ENCODE measurements at places on chromosomes 12 and 14.

- peak within 1 kb of the TSS; percentile 99 for H3K27ac ChIP-seq
- peaks cover 11% of the 10 kb centered on the region for H3K36me3 ChIP-seq
- H3K27me3 ChIP-seq, result no peaks in the 10 kb centered on the region
- peaks cover 41% of the 10 kb centered on the region for H3K4me1 ChIP-seq
Measured at GRCh38 chr12:96193725-96194575, at the start of gene ELK3. Gene ELK3 (plus strand): TSS chr12:96194375.

DNA sequence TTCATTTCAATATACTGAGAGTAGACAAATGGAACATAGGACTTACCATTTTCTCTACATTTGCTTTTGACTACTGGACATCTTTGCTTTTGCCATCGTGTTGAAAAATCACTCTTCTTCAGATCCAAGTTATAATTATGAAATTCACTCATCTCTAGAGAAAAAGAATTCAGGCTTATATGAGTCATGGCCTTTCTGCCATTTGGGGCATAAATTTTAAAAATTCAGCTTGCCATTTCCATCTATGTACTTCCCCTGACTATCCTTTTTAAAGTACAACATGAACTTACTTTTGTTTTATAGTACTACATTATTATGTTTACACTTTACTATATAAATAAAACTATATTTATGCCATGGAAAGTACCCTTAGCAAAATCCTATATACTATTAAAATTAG lies 3.0 kb downstream of the KLRK1 start:
- no peak overlapping the region for H3K27ac ChIP-seq
- peaks cover 14% of the 10 kb centered on the region for H3K27me3 ChIP-seq
- no peak for DNase-seq

DNA sequence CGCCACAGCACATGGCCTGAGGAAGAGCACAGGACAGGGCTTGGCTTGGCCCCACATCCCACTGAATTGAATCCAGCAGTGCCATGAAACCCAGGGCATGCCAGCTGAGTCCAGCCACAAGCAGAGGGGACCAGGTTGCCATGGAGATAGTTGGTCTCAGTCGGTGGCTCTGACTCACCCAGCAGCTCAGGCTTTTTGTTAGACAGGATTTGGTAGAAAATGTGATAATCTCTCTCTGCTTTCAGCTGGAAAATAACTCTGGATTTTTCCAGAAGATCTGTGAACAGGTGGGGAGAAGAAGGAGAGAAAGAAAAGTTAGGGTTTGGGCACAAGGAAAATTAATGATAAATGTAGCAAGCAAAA lies 4.8 kb downstream of the MYH7 start:
- no peaks in the 10 kb centered on the region for H3K27me3 ChIP-seq
- H3K36me3 ChIP-seq, result no peaks in the 10 kb centered on the region
- H3K4me1 ChIP-seq, result no peaks in the 10 kb centered on the region
- no peak overlapping the region for H3K4me3 ChIP-seq

DNA sequence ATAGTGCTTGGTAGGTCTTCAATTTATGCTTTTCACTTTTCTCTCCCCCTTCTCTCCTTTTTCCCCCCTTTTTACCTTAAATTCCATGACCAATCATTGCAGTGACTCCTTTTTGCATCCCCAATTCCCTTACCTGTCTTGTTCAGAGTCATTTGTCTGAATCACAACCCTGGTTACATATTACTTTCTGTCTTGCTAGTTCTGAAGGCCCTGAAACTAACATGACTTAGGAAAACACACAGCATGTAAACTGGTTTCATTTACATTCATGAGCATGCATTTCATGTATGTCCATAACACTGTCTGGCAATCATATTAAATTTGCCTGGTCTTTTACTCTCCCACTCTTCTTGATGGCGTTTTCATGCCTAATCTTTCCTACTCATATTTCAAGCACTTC lies 20.3 kb upstream of the FOXG1 start:
- DNase-seq, result no peak
- H3K27me3 ChIP-seq, result no peaks in the 10 kb centered on the region
- H3K36me3 ChIP-seq, result no peaks in the 10 kb centered on the region
- no peak overlapping the region for H3K27ac ChIP-seq
- no peaks in the 10 kb centered on the region for H3K4me1 ChIP-seq

- H3K27me3 ChIP-seq, result no peaks in the 10 kb centered on the region
- peaks cover 11% of the 10 kb centered on the region for H3K36me3 ChIP-seq
- no peak overlapping the region for H3K27ac ChIP-seq
- H3K4me1 ChIP-seq, result no peaks in the 10 kb centered on the region
Measured at GRCh38 chr12:102026728-102027127, 35.1 kb downstream of the WASHC3 start.

- H3K27ac ChIP-seq, result no peak overlapping the region
- DNase-seq, result no peak
- no peak overlapping the region for H3K4me3 ChIP-seq
- no peaks in the 10 kb centered on the region for H3K27me3 ChIP-seq
Measured at GRCh38 chr12:122999196-122999946, 18.9 kb downstream of the ARL6IP4 start.

GRCh38 chr14:77181603-77182437 lies at the start of gene TMEM63C:
Gene TMEM63C (plus strand): TSS chr14:77181798. CDS start chr14:77218814, 37,016 bp downstream.
- H3K4me3 ChIP-seq, result peak within 1 kb of the TSS; percentile 67
- no peaks in the 10 kb centered on the region for H3K36me3 ChIP-seq
- peaks cover 17% of the 10 kb centered on the region for H3K4me1 ChIP-seq
- H3K27me3 ChIP-seq, result peaks cover 9% of the 10 kb centered on the region

DNA sequence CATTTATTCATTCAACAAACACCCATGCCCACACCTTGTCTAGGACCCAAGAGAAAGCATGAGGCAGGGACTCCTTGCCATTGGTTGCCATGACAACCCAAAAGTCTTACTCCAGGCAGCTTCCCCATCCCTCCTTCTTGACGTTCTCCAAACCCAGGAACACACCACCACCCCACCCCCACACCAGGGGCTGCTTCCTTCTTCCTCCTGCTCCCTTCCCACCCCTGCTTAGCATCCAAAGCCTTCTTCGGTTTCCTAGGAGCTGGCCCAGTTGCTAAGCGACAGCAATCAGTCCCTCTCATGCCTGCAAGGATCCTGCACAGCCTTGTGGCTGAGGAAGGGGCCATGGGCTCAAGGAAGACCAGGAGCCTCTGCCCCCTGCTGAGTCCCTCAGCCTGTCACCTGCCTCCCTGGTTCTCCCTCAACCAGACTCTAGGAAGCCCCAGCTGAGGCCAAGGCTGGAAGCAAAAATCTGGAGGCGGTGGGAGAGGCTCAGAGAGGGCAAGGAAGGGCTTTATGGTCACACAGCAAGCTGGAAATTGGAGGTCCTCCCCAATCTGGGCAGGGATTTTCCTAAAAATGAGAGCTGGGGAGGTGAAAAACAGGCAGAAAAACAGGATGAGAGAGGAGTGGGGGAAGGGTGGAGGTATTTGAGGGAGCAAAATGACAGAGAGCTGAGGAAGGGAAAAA lies 15.4 kb downstream of the RASAL1 start:
- H3K36me3 ChIP-seq, result peaks cover 3% of the 10 kb centered on the region
- H3K27me3 ChIP-seq, result no peaks in the 10 kb centered on the region
- H3K4me3 ChIP-seq, result no peak overlapping the region
- no peak for DNase-seq

DNA sequence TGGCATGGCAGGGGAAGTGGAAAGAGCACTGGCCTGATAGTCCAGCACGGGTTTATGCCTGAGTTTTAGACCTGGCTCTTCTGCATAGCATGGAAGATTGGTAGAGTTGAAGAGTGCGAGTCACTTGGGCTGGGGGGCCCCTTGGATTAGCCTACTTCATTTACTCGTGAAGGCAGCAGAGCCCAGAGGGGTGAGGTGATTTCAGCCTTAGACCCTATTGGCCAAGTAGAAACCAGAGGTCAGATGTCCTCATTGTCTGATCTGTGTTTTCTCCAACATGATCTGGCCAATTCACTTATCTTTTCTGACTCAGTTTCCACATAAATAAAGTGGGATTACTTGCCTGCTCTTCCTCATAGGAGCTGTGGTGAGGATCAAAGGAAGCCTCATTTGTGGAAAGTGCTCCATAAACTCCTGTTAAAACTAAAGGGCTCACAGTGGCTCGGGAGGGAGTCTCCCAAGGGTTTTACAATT lies 1.9 kb downstream of the PLEKHG3 start:
- no peak for DNase-seq
- no peaks in the 10 kb centered on the region for H3K36me3 ChIP-seq
- H3K4me1 ChIP-seq, result peaks cover 70% of the 10 kb centered on the region

DNA sequence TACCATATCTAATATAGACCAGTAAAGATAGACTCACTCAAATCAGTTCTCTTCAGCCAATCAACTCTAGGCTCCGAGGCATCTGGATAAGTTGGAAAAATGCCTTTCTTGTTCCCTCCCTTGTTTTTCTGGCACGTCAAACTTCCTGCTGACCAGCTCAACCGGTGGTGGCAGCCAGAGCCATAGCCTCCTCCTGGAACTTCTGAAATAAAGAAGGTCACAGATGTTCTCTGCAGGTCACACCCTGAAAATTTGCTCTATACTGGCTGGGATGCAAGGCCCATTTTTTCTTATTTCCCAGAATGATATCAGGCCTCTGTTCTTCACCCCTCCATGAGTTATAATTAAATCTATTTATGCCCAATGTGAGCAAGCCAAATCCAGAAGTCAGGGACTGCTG lies 81.9 kb downstream of the BMP4 start:
- DNase-seq, result no peak
- H3K27me3 ChIP-seq, result peaks cover 1% of the 10 kb centered on the region
- H3K4me1 ChIP-seq, result no peaks in the 10 kb centered on the region
- no peak overlapping the region for H3K27ac ChIP-seq

GRCh38 chr12:26162905-26163304 lies 32.5 kb upstream of the SSPN start:
- no peaks in the 10 kb centered on the region for H3K36me3 ChIP-seq
- no peaks in the 10 kb centered on the region for H3K4me1 ChIP-seq
- no peak overlapping the region for H3K27ac ChIP-seq
- peaks cover 20% of the 10 kb centered on the region for H3K27me3 ChIP-seq

DNA sequence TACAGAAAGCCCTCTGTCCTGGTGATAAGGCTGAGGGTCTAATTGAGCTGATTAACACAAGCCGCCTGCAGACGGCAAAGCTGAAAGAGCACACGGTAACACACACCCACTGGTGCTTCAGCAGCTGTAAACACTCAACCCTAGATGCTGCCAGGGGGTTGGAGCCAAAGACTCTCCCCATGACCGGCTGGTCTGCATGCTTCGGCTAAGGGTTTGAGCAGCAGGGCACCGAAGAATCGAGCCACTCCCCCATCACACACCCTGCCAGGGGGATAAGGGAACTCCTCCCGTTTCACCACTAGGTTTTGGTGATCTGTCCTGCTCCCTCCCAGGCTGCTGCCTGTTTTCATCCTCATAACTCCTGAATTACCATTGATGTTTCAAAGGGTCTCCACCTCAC lies 141.0 kb upstream of the OVCH1 start:
- H3K4me3 ChIP-seq, result no peak overlapping the region
- H3K27me3 ChIP-seq, result peaks cover 2% of the 10 kb centered on the region
- no peaks in the 10 kb centered on the region for H3K4me1 ChIP-seq

DNA sequence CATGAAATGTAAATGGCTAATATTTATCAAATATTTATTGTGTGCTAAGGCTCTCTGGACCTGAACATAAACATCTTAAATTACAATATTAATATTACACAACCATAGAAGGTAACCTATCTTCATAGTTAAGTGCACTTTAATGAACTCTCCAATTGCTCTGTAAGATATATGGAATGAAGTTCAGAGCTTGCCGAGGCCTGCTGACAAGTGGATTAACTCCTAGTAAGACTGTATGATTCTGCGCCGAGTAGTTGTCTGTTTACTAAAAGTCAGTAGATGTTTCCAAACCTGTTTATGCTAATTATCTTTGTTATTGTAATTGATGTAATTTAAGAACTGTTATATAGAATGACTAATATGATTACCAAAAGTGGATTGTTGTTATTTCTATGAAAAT lies 77.2 kb downstream of the PTPRR start:
- no peaks in the 10 kb centered on the region for H3K36me3 ChIP-seq
- H3K27ac ChIP-seq, result no peak overlapping the region
- no peak for DNase-seq
- H3K4me3 ChIP-seq, result no peak overlapping the region
- H3K4me1 ChIP-seq, result no peaks in the 10 kb centered on the region

GRCh38 chr12:12608557-12608957 lies 3.1 kb upstream of the CREBL2 start:
- DNase-seq, result peak; percentile 52
- peaks cover 42% of the 10 kb centered on the region for H3K4me1 ChIP-seq

DNA sequence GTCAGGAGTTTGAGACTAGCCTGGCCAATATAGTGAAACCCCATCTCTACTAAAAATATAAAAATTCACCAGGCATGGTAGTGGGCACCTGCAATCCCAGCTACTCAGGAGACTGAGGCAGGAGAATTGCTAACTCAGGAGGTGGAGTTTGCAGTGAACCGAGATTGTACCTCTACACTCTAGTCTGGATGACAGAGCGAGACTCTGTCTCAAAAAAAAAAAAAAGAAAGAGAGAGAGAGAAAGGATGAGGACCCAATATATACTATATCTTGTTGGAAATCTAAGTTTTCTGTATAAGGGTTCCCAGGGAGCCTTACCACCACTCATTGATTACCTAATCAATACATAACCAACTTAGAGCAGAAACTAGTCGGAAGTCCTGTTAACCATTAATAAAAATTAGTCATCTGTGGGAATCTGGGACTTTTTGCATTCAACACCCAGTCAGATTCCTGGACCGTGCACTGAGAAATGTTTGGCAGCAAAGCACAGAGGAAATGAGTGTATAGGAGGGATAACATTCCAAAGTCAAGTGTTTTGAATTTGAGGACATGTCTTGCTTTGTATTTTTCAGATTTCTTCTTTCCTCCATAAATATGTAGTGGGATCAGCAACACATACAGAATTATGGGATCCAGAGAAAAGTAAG lies 44.8 kb upstream of the NR2C1 start:
- DNase-seq, result no peak
- peaks cover 5% of the 10 kb centered on the region for H3K4me1 ChIP-seq
- H3K27ac ChIP-seq, result no peak overlapping the region
- no peaks in the 10 kb centered on the region for H3K27me3 ChIP-seq

- no peaks in the 10 kb centered on the region for H3K4me1 ChIP-seq
- H3K27ac ChIP-seq, result no peak overlapping the region
Measured at GRCh38 chr12:119266963-119267362, 67.6 kb upstream of the CCDC60 start.

- H3K4me3 ChIP-seq, result no peak overlapping the region
- no peaks in the 10 kb centered on the region for H3K36me3 ChIP-seq
- no peak for DNase-seq
- H3K27me3 ChIP-seq, result no peaks in the 10 kb centered on the region
Measured at GRCh38 chr14:76088326-76088725, 63.4 kb upstream of the GPATCH2L start.

GRCh38 chr12:131395971-131396573 lies 314.8 kb upstream of the SFSWAP start:
- no peak overlapping the region for H3K4me3 ChIP-seq
- H3K27me3 ChIP-seq, result no peaks in the 10 kb centered on the region

- no peak overlapping the region for H3K27ac ChIP-seq
- DNase-seq, result no peak
- H3K4me3 ChIP-seq, result no peak overlapping the region
- no peaks in the 10 kb centered on the region for H3K4me1 ChIP-seq
- peaks cover 82% of the 10 kb centered on the region for H3K27me3 ChIP-seq
Measured at GRCh38 chr12:114697741-114698565, 14.0 kb upstream of the TBX3 start.

GRCh38 chr12:11209113-11209512 lies 22.4 kb upstream of the TAS2R42 start:
- no peak overlapping the region for H3K4me3 ChIP-seq
- H3K4me1 ChIP-seq, result no peaks in the 10 kb centered on the region
- H3K36me3 ChIP-seq, result no peaks in the 10 kb centered on the region
- DNase-seq, result no peak
- no peak overlapping the region for H3K27ac ChIP-seq

GRCh38 chr12:85564786-85565185 lies 271.4 kb downstream of the RASSF9 start:
- no peaks in the 10 kb centered on the region for H3K36me3 ChIP-seq
- H3K27ac ChIP-seq, result no peak overlapping the region
- H3K27me3 ChIP-seq, result no peaks in the 10 kb centered on the region
- H3K4me1 ChIP-seq, result no peaks in the 10 kb centered on the region

GRCh38 chr14:55621391-55621790 lies 41.4 kb downstream of the KTN1 start:
- no peak overlapping the region for H3K4me3 ChIP-seq
- no peaks in the 10 kb centered on the region for H3K4me1 ChIP-seq
- no peak for DNase-seq
- peaks cover 63% of the 10 kb centered on the region for H3K36me3 ChIP-seq
